HCEC 1CT (cell line): ENCODE measurements at places on chromosomes 6 and 20.
A peak's percentile ranks its signal among the peaks of the same experiment; 100 is the strongest.

- no peak for DNase-seq
Observed at GRCh38 chr6:26028746-26029569, 58.3 kb upstream of the HFE start.

DNA sequence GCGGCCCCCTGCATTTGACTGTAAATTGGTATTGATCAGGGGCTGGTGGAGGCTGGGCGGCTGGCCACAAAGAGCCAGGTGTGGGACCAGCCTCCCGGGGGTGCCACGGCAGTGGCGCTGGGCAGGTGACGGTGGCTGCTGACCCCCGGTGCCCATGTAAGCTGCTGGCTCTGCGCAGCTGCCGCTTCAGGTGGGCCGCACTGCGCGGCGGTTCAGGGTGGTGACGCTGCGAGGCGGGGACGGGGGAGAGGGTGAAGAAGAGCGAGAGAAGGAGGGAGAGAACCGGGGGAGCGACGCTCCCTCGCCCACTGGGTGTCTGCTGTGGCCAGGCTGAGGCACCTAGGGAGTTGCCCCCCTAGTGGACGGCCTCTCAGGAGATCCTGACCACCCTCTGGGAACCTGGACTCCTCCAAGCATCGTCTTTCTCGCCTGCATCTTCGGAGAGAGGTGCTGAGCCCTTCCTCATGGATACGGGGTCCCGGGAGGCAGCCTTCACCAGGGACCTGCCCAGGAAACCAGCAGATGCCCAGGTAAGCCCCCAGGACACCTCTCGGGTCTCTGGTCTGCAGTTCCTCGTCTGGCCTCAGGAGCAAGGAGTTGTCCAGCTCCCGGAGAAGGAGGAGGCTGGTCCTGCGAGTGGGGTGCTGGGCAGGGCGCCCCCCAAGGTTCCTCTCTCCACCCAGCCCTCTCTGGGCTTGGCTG lies 77.5 kb upstream of the GATA5 start:
- DNase-seq: no peak

DNA sequence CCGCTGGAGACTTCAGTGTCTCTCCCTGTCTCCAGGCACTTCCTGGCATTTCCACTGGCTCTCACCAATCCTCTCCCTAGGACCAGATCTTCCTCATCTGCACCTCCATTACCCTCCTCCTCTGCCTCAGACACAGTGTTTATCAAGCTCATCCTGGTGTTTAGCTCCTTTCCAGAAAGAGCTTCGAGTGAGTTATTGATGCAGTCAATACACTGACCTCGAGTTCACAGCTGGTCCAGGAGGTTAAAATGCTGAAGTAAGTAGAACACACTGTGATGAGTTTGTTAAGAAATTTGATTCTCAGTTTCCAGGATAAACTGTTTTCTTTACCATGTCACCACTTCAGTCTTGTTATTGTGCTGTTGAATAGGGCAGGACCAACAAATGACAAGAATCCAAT lies 42.1 kb upstream of the ARMC2 start:
- DNase-seq: no peak

- peak; percentile 87 for DNase-seq
Observed at GRCh38 chr6:82555801-82556200, 192.2 kb downstream of the TPBG start.

DNA sequence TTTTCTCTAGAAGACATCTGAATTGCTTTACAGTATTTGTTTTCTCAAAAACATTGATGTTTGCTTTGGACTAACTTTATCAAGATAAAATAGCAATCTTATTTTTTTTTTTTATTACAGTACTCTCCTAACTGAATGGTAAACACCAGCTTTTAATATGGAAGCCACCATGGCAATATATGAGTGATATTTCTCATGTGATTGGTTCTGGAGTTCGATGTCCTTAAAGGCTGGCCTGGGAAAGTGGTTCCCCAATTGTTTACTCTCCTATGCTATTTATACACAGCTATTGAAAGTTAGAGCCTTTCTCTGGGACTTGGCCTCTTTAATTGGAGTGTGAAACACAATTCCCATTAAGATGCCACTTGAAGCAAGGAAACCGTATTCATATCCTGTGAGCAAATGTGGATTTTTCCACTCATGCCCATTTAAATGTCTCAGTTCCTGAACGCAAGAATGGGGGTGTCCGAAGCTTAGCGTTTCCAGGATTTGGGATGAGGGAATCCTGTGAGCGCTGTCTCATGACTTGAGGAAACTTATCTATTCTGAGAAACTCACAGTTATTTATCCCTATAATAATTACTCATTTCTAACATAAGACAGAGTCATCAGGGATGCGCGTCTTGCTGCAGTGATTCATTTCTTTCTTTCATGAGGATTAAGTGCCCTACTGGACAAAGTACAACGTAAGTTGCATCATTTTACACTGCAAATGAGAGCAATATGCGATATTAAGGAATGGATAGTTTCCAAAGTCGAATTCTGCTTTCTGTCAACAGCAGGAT lies 143.3 kb upstream of the PREP start:
- DNase-seq: peak; percentile 91

DNA sequence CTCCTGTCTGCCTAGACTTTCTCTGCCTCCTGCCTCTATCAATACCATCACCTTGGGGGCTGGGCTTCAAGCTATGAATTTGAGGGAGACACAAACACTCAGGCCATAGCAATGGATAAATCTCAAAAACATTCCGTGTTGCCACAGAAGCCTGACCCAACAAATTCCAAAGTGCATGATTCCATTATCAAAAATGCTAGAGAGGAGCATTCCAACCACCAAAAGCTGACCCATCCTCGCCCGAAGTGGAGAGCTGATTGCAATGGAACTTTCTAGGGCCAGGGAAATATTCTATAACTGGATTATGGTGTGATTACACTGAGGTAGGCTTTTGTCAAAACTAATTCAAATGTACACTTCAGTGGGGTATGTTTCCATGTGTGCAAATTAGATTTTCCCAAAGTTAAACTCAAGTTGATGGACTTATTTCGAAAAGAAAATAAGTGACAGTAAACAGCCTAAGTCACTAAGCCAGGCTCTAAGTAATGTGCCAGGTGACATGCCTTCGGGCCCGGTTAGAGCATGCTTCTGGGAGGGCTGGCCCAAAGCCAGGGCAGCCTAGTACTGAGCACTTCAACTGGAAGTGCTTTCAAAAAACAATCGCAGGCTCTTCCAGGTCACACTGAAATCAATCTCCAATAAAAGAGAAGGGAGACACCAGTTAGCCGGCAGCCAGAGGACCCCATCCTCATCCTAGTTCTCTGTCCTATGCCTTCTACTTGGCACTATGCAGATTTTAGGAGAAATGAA lies 142.3 kb downstream of the TBXT start:
- DNase-seq: peak; percentile 93

DNA sequence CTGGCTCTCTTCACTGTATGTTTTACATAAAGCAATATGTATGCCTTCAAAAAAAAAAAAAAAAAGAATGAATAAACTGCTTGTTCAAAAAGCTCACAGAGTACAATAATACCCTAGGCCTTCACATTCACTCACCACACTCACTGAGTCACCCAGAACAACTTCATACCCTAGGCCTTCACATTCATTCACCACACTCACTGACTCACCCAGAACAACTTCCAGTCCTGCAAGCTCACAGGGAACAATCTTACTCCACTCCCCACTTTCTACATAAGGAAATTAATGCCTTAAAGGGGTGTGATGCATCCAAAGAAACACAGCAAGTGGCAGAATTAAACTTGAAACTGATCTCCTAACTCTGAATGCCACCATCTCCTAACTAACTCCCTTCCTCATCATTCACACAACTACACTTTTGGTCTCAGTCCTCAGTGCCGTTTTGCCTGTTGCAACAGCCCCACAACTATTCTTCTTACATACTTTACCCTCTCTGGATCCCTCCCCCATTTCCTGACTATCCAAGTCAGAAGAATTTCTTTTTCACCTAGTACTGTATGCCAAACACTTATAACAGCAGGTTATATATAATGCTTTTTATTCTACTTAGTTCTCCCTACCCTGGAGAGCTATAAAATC lies 34.2 kb downstream of the NHSL1 start:
- peak; percentile 95 for DNase-seq

DNA sequence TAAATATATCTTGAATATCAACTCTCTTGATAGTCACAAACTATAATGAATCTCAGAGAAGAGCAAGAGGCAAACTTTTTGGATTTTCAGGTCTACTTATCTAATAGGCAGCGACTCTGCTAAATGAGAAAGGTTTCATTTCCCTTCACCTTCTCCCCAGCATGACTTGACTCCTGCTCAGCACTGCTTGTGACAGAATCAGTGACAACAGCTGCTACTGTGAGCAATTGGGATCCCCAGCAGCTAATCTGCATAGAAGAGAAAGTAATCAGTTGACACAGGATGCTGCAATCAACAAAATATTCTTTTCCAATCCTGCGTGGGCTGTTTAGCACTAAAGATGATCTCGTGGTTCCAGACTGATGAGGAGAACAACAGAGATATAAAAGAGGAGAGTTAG lies 205.5 kb downstream of the MMUT start:
- no peak for DNase-seq

DNA sequence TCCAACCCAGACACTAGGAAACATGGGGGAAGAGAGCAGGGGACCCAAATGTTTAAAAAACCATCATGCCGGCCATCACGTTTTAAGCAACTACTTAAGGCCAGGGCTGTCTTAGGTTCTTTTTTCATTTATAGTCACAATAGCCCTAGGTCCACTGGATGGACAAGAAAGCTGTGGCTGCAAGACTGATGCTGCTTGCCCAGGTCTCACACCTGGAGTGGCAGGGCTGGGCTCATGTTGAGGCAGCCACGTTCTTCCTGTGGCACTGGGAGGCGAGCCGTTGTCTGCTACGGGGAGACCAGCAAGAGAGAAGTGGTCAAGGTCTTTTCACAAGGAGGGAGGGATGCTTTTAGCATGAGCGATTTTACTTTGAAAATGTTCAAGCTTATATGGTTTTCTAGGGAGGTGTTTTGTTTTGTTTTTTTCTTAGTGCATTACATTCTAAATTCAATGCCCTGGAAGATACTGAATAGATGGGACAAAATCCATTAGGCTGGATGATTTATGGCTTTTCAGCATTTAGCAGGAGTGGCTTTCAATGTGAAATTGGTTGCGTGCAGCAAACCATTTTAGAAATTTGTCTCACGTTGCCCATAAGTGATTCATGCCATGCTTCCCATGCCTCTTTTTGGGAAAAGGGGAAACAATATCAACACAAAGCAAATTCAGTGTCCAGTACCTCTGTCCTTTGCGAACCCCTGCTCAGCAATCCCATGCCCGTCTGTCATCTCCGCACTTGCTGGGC lies 106.6 kb upstream of the SNX9 start:
- DNase-seq: no peak

GRCh38 chr20:8661229-8661952 lies 407.5 kb upstream of the PLCB4 start:
- no peak for DNase-seq

DNA sequence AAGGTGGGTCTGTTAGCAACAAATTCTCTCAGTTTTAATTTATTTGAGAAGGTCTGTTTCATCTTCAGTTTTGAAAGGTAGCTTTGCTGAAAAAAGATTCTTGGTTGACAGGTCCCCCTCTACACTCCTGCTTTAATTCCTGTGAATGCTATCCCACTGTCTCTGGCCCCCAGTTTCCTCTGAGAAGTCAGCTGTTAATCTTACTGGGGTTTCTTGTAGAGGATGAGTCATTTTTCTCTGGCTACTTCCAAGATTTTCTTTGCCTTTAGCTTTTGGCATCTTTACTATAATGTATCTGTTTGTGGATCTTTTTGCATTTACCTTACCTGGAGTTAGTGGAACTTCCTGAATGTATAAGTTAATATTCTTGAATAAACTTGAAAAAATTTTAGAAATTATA lies 122.7 kb downstream of the MMS22L start:
- DNase-seq: no peak

DNA sequence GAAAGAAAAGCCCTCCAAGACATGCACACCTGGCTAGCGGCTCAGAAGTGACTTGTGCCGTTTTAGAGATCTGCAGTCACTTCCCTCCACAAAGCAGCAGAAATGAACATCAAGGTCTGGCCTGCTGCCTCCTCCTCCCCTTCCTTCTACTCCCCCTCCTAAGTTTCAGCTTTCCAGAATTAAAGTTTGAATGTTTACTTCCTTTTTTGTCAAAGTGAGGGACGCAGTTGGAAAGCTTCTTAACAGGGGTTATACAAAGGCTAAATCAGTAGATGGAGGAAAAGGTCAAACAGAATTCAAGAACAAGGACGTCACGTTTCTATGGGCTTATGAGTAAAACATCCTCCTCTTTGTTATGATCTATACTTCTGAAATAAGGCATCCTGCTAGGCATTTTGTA lies 227.7 kb downstream of the SLC35F1 start:
- no peak for DNase-seq

- DNase-seq: peak; percentile 66
Observed at GRCh38 chr6:132279592-132280139, 121.6 kb downstream of the MOXD1 start.

GRCh38 chr6:35541836-35542235 lies 29.1 kb upstream of the TULP1 start:
- no peak for DNase-seq

DNA sequence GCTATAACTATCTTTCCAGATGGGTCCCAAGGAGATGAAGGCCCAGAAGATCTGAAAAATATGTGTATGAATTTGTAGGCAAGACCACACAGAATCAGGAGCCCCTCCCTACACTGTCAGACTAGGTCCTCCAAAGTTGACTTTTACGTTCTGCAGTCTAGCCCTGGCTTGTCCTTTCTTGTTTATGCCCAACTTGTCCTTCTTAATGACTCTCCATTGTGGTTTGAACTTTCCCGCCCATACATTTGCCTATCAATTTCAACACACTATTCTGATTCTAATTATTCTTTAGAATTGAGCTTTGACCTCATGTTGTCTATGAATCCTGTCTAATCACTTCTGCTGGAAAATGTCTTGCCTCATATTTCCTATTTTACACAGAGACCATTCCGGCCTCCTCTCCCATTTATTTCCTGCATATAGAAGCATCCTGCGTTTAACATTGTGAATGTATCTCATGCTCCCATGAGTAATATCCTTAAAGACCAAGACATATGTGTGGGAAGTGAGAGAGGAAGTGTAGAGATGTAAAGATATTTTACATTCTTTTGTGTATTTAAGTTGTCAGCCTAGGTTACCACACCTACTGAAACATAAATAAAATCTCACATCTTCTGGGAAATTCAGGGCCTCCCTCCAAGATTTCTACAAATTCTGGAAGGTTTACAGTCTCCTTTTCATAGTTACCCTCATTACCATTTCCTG lies 348.3 kb downstream of the BCKDHB start:
- peak; percentile 45 for DNase-seq

DNA sequence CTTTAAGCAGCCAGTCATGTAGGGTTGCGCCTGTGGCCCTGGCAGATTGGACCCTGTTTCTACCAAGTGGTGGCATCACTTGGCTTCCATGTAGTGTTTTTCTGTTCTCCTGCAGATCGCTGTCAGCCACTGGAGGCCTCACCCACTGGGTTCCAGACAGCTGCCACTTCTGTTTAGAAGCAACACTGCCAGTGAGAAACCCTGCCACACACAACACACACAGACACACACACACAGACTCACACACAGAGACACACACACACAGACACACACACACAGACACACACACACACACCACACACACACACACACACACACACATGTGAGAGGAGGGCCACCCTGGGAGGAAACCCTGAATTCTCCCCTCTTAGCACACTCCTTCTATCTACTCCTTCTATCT lies 51.8 kb downstream of the UTRN start:
- DNase-seq: no peak

GRCh38 chr20:62964700-62965099 lies 12.2 kb downstream of the SLC17A9 start:
- DNase-seq: no peak
